ENCODE measurements at places on chromosomes 6 and 20.

- DNase-seq, result no peak
Observed at GRCh38 chr6:37717836-37718251, 20.2 kb upstream of the MDGA1 start.

DNA sequence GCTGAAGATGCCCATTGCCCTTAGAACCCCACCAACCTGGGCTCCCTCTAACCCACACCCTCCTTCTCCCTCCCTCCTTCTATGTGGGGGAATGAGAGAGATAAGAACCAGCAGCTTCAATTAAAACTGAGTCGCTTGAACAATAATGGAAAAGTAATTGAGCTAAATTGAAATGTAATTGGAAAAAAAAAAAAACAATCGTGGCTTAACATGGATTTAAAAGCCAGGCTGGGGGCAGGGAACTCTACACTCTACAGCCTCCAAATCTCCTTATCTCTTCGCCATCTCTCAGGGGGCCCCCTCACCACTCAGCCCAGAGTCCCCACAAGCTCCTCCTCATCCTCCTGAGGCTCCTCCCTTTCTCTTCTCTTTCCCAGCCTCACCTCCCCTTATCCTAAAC is 83.2 kb downstream of the MDGA1 start:
- DNase-seq, result no peak

- DNase-seq, result peak; percentile 23
Observed at GRCh38 chr6:145735356-145736165, at the start of gene EPM2A. Gene EPM2A, minus strand, starts transcription at chr6:145735520. Its CDS starts 22 bp downstream, at chr6:145735498.

GRCh38 chr6:56403745-56404144 is 156.4 kb upstream of the COL21A1 start:
- DNase-seq, result no peak

DNA sequence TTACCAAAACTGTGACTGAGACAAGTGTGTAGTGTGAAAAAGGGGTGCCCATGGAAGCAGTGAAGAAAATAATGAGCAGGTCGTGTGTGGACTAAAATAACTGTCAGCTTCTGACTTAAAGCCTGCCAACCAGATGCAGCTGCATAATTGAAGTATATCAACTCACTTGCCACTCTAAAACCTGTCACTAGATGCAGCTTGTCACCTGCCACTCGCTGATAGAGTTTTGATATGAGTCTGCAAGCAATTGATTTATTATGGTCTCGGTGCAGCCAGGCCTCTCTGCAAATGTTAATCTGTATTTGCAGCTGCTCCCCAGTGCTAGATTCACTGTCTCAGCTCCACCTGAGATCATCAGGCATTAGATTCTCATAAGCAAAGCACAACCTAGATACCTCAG is 1090.0 kb upstream of the EYS start:
- DNase-seq, result no peak

- DNase-seq, result no peak
Observed at GRCh38 chr20:5973971-5974370, 23.5 kb downstream of the MCM8 start.

DNA sequence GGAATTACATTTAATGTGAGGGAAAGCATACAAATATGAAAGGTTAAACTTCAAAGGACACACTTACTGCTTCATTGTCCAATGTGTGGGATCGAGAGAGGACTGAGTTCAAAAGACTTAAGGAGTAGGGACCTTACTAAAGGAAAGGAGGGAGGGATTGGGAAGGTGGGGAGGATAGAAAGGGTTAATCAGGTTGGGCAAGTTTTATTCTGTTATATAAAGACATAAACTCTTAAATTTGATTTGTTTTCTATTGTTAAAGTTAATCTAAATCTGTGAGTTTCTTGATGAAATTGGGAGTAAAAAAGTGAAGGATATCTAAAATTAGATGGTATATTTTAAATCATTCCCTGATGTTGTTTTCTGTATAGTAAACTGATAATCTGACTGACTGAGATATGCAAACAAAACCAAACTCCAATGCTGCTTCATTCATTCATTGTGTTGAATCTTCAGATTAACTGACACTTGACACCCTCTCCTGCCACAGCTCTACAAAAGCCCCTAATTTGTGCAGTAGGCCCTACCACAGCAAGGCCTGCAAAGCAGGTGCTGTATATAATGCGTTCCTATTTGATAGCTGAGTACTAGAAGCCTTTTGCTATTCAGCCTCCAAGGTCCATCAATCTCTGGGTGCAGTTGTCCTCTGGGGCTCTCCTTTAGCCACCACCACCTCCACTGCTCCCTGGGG is 1.3 kb upstream of the UBE2J1 start:
- no peak for DNase-seq

DNA sequence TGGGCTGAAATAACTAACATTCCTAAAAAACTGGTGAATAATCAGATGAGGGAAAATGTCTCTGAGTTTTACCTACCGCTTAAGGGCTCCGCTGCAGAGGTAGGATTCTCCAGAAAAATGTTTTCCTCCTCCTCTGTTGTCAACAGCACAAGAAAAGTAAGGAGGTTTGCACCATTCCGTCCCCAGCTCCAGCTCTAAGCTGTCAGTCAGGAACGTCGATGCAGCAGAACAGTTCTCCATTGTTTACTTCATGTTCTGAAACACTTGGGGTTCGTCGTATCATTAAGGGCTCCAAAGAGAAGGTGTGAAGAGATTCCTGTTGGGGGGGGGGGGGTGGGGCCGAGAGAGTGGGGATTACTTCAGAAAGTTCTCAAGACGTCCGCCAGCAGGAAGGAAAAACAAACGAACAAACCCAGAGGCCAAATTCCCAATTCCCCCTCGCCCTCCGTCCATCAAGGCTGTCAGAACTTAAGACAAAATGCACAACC is 734 bp downstream of the MMS22L start:
- no peak for DNase-seq
